ENCODE measurements at places on chromosomes 4 and X.

DNA sequence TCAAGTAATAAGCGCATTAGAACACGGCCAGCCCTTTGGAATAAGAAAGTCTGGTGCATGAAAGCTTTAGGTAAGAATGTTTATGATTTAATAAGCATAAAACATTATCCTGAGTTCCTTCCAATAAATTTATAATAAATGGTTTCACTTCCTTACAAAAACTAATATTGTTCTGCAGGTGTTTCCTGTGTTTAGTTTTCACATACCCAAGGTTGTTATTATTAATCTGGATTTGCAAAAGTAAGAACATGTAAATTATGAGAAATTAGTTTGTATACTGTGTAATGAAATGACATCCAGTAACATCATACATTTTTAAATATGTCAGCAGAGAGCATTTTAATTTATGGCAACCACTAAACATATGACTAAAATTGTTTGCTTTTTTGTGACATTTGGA is 72.1 kb downstream of the BANK1 start:
- no peak for DNase-seq

DNA sequence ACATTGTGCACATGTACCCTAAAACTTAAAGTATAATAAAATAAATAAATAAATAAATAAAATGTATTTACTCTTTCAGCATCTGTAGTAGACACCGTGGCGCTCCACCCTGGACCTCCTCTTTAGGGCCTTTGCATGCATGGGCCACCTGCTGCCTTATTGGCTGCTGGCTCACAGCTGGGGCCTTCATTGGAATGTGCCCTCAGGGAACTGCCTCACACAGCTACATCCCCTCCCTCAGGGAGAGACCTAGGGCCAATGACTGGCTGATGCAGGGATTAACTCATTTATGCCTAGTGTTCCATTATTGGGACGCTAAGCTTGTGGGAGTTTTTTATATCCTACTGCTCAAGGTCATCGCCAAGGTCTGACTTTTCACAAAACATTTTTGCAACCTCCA is 302.9 kb upstream of the FTHL17 start:
- no peak for DNase-seq

DNA sequence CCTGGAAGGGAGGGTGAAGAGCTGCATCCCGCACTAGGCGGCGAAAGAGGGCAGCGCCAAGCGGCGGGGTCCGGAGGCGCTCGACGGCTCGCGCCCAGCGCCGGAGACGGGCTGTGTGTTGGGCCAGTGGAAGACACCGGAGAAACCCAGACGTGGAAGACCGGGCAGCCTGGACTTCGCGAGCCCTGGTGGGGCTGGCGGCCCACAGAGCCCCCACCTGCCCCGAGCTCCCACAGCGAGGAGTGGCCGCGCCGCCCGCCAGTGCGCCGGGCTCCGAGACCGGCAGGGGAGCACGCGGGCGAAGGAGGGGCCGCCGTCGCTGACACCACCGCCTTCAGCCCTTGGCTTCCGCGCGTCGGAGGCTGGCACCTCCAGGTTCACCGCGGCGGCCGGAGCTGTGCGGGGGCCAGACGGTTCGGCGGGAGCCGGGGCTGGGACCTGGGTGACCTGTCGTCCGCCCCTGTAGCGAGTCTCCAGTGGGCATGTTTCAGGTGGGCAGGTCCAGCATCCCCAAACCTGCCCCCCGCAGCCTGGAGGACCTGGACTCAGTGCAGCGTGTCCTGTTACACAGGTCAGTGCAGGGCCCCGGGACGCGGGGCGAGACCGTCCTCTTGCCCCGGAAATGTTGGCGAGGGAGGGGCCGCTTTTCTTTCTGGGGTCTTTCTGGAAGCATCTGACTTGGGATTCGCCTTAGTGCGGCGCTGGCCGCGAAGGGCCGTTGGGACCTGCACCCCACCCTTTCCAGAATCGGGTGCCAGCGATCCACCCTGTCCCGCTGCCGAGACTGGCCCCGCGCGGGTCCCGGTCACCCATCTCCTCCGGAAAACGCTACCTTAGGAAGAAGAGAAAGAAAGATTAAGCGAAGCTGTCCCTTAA is 9.6 kb upstream of the INTU start:
- DNase-seq: peak; percentile 15

DNA sequence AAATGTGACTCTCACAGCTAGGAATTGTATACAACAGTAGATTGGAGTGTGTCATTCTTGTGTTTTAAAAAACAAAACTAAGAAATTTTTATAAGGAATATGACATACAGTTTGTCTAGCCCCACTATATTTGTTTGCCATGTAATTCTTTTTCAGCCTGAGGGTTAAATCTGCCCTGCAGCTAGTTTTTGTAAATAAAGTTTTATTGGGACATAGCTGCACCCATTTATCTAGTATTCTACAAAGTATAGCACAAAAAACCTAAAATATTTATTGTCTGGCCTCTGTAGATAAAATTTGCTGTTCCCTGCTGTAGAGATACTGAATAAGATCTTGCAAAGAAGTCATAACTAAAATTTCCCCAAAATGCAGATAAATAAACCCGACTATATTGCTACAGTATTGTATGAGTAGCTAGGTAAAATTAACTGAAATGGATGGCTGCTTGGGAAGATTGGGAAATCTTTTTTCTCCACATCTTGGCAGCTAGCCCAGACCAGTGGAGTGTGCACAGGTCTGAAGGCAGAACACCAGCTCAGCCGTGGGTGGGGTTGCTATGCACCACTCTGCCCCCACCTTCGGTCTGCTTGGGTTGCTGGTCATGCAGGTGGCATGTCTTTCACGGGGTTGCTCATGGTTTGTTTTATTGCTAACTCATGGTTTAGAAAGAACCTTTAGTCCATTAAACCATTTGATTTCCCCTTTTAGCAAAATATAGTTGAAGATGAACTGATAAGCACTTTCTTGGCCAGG is 127.9 kb downstream of the KLHL8 start:
- peak; percentile 25 for DNase-seq

GRCh38 chr4:48331577-48332330 is 9.6 kb upstream of the SLAIN2 start:
- no peak for DNase-seq

DNA sequence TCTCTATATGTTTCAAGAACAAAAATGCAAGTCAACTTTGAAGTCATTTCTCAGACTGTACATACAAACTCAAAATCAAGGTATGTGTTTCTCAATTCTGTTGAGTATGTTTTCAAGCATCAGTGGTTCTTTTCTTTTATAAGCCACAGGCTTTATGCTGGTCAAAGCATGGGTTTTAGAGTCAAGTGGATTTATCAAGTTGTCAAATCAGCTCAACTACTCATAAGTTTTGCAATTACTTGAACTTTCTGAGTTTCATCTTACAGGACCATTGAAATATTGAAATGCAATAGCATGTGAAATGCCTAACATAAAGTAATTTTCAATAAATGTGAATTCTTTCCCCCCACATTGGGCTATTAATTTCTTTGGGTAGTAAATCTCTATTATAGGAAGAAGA is 239.9 kb upstream of the DKK2 start:
- no peak for DNase-seq

- no peak for DNase-seq
These were observed 327.8 kb upstream of the CXorf51B start for GRCh38 chrX:146481735-146482134.

- DNase-seq: no peak
These were observed 29.5 kb upstream of the TXLNG start for GRCh38 chrX:16756724-16757123.

DNA sequence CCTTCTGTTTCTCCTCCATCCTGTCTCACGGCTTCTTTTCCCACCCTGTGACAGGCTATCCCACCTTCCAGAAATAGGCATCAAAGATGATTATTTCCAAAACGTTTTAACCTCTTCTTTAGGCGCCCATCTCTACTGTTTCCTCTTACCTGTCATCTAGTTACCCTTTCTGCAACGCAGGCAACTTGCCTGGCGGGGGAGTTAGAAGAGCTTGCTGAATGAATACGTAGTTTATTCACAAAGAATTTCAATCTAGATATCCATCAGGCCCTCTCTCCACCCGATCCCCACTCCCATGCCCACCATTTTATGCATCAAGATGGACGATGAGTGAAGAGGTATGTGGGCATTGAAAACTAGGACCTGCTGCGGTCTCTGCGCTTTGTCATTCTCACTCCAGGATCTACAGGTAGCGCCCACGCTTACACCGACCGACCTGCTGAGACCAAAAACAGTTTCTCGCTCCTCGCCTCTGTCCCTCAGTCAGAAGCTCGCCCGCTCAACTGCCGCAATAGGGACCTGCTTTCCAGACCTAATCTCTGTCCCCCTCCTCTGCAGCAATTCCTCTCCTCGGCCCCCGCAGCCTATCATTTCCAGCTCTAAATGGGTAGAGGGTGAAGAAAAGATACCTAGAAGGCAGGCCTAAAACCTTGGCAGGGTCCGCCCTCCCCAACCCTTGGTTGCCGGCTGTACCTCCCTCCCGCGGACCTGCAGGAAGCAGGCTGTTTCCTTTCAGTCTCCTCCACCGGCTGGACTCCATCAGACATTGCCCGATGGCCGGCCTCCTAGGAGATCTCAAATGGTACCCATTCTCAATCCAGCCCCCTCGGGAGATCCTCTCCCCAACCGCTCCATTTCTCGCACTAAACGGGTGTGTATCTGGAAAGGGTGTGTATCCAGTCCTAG is 624 bp downstream of the BEX5 start:
- peak; percentile 33 for DNase-seq

DNA sequence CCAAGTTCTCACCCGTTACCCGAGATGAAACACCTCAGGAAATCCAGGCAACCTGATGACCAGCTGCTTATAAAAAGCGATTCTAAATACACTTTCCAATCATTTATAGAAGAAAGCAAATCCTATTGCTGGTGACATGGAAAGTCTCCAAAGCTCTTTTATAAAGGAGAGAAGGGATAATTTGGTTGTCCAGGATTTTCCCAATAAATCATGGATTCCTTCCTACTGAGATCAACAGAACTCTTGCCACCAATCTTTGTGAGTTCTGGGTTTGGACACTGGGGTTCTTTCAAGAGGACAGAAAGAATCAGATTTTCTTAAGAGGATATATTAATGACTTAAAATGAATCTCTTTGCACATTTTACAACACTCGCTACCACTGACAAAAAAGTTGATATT is 24.7 kb upstream of the SOD3 start:
- DNase-seq: no peak

DNA sequence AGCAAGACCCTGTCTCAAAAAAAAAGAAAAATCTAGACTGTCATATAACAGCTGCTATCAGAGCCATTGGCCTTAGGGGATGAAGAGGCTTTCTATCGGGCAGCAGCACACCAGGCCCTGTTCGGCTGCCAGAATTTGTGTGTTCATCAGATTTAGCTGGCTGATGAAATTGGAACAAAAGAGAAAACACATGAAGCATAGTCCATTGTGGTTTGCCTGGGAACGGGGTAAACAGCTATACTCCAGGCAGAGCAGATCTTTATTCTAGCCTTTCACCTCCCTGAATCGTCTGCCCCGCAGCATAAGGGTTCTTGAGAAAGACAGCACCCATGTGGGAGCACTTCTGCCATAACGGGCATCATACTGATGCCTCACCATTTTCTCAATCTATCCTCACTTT is 11.6 kb downstream of the TKTL1 start:
- no peak for DNase-seq

- DNase-seq: no peak
These were observed 85.8 kb downstream of the COX18 start for GRCh38 chr4:72983709-72984108.

GRCh38 chrX:21725496-21725895 is 32.4 kb downstream of the SMPX start:
- peak; percentile 0 for DNase-seq

GRCh38 chr4:47071901-47072341 is 40.6 kb downstream of the GABRB1 start:
- DNase-seq: no peak

DNA sequence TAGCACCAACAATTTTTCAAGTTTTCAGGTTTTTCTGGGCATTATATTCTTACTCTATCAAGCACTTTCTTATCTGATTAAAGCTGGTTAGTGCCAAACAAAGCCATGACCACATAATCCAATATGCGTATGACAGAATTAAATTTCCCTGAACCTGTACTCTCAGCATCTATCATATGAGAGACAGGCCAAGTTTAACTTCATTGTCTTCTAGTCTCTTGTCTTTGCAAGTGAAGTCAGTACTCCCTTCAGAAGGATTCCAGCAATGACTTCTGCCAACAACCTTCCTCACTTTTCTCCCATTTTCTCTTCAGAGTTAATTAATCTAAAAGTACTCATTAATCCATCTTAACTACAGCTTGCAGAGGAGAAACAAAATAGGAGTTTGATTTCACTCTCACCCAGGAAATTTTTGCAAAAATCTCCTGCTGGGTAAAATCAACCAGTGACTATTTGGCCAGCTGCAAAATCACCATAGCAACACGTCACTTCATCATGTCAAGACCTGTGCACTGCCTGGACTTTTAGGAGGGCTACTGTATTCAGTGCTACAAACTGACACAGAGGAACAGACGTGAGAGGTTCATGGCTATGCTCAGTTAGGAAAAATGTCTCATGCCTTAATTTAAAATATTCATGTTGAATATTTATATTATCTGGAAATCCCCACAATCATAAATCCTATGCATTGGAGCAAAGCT is 208.4 kb downstream of the ANTXR2 start:
- DNase-seq: no peak

GRCh38 chr4:176193938-176194337 is 1.4 kb downstream of the SPATA4 start:
- DNase-seq: peak; percentile 40

DNA sequence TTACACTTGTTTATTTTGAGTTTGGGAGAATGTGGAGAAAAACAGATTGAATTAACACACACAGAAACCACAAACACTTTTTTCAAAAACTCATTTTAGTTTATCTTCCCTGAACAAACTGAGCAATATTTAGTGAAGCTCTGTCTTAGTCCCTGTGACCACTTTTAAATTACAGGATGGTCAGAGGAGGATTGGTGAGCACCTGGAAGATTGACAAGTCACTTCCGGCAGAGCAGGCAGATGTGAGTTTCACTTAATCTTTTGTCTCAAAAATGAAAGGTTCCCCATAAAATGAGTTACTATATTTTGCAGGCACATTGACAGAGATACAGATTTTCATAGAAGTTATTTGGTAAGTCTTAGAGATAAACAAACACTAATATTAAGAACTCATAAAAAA is 970.1 kb downstream of the ADGRL3 start:
- DNase-seq: no peak

- DNase-seq: no peak
These were observed 183.4 kb downstream of the ANKRD50 start for GRCh38 chr4:124529131-124529530.

- no peak for DNase-seq
These were observed 12.4 kb downstream of the SHROOM3 start for GRCh38 chr4:76447393-76447851.

DNA sequence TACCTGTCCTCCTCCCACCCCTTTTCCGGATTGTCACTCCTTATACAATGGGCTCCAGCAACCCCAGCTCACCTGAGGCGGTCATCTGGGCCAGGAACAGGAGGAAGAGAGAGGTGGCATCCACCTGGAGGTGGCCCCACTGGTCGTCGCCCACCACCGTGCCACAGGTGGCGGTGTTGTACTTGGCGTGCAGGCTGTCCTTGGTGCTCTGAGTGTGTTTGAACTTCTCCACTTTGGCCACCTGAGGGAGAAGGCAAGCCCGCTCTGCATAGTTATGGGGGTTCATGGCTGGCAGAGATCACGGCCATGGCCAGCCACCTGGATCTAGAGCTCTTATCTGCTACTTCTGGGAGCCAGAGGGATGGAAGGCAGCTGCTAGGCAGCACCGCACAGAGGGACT is 32.9 kb downstream of the PHKA2 start:
- no peak for DNase-seq
